Heart left ventricle (tissue), 16 donors: ENCODE measurements at places on chromosomes 16 and 17. TPM values are rescaled to one million over a fixed set of nuclear protein-coding genes. Genes with fewer than 3 reads are reported as not detected.

CTRL gene
- polyA plus RNA-seq: 0.90 TPM

FLYWCH2 gene
- 35.3 TPM for polyA plus RNA-seq

ALOX12B gene
- polyA plus RNA-seq: not detected

RHBDL1 gene
- polyA plus RNA-seq: 3.6 TPM

RAC3 gene
- polyA plus RNA-seq: 2.0 TPM

PRSS33 gene
- not detected for polyA plus RNA-seq

RMI2 gene
- polyA plus RNA-seq: 0.76 TPM

CLDN7 gene
- 1.1 TPM for polyA plus RNA-seq
